Activated naive CD4-positive, alpha-beta T cell treated with anti-CD3 and anti-CD28 coated beads for 36 hours (primary cell): ENCODE measurements at places on chromosomes 7 and 10. TPM values are rescaled to one million over a fixed set of nuclear protein-coding genes. Genes with fewer than 3 reads are reported as not detected.

- DNase-seq = no peak
Observed at GRCh38 chr7:50659329-50659965, 94.2 kb upstream of the DDC start.

DNA sequence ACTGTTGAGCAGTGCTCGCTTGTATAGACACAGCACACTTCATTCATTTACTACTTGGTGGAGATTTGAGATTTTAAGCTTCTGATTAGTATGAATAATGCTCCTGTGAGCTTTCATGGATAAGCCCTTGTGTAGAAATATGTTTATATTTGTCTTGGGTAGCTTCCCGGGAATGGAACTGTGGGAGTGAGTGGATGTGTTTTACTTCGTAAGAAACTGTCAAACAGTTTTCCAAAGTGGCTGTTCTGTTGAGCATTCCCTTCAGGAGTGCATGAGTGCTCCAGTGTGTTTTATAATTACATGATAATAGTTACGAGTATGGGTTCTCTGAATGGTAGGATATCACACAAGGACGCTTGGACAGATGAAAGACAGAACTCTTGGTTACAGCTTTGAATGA, 49.4 kb downstream of the VWC2 start:
- DNase-seq = no peak

Gene SMC3
- 85.0 TPM for total RNA-seq

Gene PPP1R17
- total RNA-seq = not detected

Gene AZGP1
- not detected for total RNA-seq

Gene UPK3B
- not detected for total RNA-seq

Gene GLI3
- 0.24 TPM for total RNA-seq
